IPS-NIHi11 (cell line): ENCODE measurements at places on chromosomes 1 and 21.

DNA sequence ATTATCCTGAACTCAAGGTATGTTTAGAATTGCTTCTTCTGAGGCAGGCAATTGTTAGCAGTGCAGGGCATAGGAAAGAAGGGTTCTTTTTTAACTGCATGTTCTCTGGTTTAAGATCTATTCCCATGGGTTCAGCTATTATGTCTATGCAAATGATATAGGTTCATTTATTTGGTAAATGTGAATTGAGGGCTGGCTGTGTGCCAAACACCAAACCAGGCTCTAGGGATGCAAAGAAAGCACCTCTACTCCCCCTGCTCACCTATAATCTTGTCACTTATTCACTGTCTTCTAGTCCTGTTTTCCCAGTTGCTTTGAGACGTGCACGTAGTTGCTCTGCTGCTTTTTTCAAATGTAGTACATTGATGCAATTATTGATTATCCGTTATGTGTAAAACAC lies 691 bp upstream of the KIFAP3 start:
- no peak for DNase-seq

- DNase-seq: no peak
Measured at GRCh38 chr1:22044690-22045420, 7.7 kb upstream of the CDC42 start.

DNA sequence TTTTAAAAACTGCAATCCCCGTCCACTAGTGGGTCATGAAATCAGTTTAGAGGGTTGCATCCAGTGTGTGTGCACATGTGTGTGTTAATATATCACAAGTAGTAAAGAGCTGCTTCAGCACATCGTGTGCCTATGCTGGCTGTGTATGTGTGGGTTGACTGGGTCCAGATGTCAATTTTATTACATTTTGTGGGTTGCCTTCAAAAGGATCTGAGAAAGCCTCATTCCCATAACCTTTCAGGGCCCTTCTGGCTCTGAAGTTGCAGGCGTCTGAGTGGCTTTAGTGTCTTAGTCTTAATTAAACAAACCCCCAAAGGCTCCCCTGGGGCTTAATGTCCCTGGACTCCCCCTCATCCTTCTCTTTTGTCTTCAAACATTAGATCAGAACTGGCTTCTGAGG lies 19.8 kb downstream of the PLA2G2D start:
- no peak for DNase-seq

DNA sequence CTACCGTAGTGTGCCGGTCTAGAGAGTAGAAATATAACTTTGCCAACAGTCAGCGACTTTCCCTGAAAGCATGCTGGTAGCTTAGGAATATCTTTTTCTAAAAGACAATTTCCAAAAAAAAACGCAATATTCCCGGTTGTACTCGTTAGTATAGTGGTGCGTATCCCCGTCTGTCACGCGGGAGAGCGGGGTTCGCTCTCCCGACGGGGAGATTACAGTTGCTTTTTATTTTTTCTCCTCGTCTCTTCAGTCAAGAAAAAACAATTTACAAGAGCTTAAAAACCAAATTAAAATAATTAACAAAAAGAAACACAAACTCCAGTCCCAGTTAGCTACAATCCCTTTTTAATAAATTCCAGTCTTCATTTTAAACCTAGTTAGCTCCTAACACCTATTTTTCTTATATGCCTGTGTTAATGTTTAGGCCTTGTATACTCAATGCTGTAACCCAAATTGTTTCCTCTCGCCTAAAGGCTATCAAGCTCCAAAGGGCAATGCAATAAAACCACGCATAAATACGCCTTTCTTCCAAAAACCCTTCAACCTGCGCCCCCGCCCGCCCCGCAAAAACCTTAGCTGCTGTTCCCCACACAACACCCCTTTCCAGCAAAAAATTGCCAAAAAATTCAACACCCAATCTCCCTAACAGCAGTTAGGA lies 7.8 kb downstream of the HSPA6 start:
- DNase-seq: no peak

DNA sequence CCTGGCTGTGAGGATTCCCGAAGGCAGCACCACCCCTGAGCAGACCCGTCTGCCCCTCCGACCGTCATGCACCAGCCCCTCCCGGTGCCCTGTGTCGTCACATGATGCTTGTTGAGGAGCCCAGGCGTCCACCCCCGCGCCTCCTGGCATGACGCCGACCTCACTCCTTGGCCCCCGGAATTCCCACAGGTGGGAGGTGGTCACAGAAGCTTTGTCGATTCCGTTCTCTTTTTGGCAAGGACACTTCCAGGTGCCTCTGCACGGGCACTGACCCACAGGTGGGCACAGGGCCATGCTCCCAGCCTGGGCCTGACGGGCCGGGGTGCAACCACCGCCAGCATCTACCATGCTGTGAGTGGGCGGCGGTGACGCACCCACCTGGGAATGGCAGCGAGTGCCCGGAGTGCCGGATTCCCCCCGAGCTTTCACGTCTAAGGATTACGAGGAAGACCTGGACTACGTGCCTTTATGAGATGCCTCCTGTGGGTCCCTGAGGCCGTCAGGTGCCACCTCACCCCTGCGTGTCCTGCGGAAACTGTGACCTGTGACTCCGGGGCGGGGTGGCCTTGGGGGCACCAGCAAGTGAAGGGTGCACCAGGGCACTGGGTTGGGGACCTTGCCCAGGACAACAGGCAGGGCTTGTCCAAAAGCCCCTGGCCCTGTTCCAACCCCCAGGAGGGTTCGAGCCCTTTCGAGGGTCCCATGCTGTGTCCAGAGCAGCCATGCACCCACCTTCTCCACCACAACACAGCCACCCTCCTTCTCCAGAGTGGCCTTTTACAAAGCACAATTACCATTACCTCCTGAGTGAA lies 31.4 kb upstream of the COL6A1 start:
- peak; percentile 39 for DNase-seq

GRCh38 chr1:16286122-16286521 lies 49.1 kb upstream of the CPLANE2 start:
- DNase-seq: no peak

DNA sequence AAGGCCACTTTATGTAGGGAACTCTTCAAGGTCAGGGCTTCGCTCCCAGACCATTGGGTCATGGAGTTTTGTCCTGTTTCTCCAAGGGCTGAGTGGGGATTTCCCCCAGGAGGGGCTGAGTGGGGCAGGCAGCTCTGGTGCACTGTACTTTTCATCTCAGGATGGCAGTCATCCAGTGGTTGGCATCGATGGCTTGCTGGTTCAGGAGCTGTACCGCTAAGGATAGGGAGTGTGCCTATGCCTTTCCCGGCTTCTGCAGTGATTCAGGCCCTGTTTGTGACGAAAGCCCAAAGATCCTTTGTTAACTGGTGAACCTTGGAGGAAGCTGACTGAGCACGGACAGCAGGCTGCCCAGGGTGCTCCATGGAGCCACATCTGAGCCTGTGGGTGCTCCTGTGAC lies 100.1 kb upstream of the GADD45A start:
- no peak for DNase-seq

DNA sequence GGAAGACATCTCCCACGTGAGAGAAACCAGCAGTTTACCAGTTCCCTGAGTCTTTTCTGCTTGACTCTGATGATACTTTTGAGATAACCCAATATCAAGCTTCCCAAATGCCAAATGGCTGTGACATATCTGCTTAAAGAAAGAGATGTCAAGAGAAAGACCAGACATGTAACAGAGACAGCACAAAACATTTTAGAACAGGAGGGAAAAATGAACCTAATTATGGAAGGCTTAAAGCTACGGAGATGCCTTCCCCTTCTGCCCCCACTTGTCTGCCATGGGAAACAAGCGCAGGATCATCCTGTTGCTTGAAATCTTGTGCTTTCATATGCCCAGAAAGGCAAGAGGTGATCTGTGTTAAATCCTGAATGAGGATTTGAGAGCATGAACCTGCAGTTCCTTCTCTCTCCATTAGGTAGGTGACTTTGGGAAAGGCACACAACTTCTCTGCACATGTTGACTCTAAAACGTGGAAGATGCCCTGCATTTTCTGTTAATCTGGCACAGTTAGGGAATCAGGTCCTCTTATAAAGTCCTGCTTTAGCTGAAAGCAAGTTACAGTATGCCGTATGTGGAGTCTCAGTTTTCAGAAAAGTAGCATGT lies 46.7 kb upstream of the MTR start:
- DNase-seq: no peak

DNA sequence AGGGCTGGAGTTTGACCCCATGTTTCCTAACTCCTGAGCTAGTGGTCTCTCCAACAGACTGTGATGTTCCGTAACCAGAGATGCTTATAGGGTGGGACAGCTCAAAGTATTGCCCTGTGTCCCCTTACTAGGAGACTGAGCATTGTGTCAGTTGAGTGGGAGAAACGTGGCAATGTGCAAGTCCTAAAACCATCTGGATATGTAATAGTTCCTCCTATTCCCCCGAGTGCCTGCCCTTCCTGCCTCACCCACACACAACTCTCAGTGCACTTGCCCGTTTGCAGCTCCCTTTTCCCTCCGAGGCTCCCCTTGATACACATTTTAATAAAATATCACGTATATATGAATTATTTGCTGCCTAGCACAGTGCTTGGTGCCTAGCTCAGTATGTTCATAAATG lies 3.4 kb downstream of the PIGV start:
- DNase-seq: no peak

DNA sequence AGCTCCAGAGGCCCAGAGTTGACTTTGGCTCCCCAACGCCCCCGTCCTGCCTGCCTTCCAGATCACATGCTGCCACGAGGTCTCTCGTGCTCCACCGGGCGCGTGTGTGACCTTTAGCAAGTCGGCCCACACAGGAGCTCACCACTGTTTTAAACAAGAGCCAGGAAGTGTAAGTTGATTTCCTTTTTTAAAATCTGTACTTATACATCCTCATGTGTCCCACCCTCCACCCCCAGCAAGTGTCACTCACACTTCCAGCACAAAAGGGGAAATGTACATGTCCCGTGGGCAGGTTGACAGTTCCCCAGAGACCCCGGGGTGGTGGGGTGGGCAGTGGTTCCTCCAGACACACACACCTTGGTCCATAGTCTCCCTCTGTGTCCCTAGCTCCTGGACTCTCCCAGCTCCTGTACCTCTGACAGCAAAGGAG lies 84.4 kb downstream of the STUM start:
- no peak for DNase-seq

DNA sequence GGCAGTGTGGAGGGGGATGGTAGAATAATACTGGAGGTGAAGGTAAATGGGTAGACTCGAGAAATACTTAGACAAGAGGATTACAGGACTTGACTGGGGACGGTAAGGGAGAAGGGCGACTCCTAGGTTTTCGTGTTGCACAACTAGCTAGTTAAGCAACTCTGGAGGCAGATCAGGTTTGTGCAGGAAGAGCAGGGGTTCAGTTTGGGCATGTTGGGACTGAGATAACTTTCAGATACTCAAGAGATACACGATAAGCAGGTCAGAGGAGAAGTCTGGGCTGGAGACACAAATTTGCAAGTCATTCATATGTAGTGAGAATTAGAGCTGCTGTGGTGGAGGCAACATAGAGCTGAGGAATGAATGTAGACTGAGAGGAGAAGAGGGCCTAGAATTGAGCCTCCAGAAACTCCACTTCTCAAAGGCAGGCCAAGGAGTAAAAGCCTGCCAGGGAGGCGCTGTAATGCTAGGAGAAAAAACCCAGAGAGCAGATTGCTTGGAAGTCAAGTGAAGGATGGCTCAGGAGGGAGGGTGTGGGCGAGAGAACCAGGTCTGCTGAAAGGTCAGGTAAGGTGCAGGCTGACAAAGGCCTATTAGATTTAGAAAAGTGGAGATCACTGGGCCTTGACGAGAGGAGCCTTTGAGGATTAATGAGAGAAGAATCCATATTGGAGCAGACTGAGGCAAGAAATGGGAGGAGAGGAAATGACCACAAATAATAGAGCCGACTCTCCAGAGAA lies 20.8 kb downstream of the MAB21L3 start:
- no peak for DNase-seq

GRCh38 chr1:81484284-81484683 lies 316.4 kb upstream of the ADGRL2 start:
- DNase-seq: no peak

DNA sequence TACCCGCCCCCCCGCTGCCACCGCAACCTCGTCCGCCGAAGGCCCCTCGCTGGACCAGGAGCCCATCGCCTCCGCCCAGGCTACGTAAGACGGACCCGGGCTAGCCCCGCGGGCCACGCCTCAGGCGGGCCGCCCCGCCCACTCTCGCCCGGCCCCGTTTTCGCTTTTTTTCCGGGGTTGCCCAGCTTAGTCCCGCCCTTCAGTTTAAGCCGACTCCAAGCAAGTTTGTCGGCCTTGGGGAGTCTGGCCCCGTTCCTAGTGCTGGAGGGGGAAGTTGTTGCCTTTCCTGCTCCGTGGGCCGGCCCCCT lies 3.0 kb downstream of the RUSC1 start:
- peak; percentile 91 for DNase-seq

- DNase-seq: no peak
Measured at GRCh38 chr1:169043823-169044222, 62.7 kb upstream of the ATP1B1 start.

DNA sequence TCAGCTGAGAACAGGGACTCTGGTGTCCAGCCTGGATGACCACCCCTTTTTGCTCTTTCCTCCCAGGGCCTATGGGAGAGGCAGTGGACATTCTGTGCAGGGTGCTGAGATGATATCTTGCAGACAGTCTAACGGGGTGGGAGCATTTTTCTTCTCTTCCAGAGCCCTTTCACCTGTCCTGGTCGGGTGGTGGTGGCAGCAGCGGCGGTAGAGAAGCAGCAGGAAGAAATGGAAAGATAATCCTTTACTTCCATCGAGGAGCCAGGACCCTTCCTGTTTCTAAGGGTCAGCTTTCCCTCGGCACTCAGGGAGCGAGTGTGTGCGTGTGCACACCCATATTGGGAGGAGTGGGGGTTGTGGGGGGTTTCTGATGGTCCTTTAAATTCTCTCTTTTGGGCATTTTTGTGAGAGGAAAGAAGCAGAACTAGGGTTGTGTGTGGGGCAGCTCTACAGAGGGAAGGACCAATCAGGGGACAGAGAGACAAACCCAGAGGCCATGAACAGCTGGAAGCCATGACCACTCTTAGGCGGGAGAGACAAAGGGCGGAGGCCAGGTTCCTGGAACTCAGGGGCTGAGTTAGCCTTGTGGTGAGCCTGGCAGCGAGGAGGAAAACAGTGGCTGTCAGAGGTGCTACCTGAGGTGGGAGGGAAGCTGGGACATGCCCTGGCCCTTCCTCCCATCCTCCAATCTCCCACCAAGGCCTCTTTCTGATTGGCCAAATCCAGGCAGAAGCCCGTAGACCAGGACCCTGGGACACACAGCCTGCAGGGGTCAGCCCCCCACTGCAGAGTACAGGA lies 31.2 kb upstream of the CSF3R start:
- DNase-seq: no peak

DNA sequence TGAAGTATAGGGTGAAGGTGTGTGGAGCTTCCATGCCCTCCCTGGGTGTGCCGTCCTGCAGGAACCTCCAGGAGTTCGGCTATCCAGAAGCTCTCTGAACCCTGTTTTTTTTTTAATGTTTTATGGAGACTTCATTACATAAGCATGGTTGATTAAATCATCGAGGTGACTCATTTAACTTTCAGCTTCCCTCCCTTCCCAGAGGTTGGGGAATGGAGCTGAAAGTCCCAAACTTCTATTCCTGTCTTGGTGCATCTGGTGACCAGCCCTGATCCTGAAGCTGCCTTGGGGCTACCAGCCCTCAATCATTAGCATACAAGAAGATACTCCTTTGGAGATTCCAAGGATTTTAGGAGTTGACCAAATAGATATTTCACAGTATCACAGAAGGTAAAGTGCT lies 9.5 kb downstream of the RRP15 start:
- DNase-seq: no peak

- DNase-seq: no peak
Measured at GRCh38 chr1:235745503-235746136, 96.0 kb upstream of the GNG4 start.

GRCh38 chr1:36656271-36656670 lies 173.6 kb upstream of the CSF3R start:
- no peak for DNase-seq
